ENCODE measurements at places on chromosomes 13 and 19.
A peak's percentile ranks its signal among the peaks of the same experiment; 100 is the strongest.

GRCh38 chr19:39264306-39265290 is 3.6 kb upstream of the IFNL2 start:
- no peak for DNase-seq

DNA sequence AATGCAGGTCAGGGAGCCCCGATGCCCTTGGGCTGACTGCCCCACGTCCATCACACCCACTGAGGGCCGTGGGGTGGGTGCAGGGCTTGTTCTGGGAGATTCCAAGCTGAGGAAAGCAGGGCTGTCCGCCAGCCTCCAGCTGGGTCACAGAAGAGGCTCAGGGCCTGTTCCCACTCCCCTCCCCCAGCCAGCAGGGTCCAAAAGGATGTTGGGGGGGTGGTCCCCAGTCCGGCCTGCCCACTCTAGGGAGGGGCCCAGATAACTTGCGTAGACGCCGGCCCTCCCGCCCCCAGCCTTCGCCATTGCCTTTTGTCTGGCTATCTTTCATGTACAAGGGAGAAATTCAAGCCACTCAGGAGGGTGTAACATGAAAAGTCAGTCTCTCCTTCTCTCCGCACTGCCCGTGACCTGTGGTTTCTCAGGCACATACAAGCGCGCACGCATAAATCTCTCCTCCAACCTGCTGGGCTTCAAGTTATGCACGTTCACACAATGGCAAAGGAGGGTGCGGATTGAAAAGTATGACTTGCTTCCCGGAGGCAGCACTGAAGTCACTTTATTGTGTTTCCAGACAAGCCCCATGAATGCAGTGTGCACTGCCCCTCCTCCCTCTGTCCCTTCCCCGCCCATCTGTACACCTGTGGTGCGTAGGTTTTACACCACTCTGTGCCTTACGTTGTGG is 20.2 kb downstream of the CARM1 start:
- DNase-seq, result no peak

GRCh38 chr13:34076943-34077703 is 259.2 kb downstream of the RFC3 start:
- DNase-seq, result no peak

- DNase-seq, result peak; percentile 100
These were observed at the start of gene ILF3 for GRCh38 chr19:10653732-10654609. TSS of gene ILF3 (plus strand) at chr19:10654346. CDS start at chr19:10670606, 16,260 bp downstream.

GRCh38 chr19:8643860-8644653 is 13.6 kb downstream of the NFILZ start:
- DNase-seq, result no peak

DNA sequence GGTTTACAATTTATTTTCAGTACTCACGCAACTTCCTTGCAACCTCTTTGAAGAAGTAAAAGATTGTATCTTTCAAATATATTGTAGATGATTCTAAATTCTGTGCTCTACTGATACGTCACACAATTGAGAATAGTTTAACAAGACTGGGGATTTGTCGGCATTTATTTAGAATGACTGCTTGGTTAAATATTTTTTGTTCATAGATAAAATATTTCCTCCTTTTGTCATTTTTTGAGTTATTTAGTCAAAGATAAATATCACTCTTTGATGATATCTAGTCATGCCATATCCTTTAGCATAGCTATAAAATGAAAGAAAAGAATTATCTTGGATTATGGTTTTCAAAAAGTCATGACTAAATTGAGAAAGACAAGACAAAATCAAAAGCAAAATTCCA is 2747.8 kb downstream of the PCDH9 start:
- DNase-seq, result no peak

DNA sequence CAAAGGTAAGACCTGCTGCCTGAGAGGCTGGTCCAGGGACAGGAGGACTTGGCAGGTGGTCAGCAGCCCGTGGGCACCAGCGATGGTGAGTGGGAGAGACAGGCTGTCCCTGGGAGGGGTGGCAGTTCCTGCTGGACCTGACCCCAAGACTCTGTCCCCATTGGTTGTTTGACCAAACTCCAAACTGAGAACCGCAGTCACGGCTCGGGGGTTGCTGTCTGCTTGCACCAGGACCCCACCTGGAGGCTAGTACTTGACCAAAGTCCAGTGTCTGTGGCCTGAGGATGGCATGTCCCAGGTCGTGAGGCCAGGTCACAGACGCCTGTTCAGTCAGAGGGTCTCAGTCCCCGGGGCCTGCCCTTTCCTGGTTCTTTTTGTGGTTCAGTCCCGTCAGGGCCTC is 9.9 kb upstream of the ZNF14 start:
- no peak for DNase-seq

DNA sequence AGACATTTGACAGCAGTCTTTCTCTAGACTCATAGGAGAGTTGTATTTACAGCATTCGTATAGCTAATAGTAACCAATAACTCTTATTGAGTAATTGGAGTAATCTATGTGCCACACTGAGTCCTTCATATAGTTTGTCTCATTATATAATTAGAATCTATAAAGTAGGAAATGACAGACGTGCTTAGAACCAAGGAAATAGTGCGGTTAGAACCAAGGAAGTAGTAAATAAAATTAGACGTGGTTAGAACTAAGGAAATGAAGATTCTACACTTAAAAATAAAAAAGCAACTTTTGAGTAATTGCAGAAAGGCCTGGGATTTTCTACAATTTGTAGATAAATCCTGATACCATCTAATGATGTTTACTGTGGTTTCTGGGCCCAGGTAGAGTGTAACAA is 107.8 kb upstream of the TNFSF11 start:
- peak; percentile 11 for DNase-seq

DNA sequence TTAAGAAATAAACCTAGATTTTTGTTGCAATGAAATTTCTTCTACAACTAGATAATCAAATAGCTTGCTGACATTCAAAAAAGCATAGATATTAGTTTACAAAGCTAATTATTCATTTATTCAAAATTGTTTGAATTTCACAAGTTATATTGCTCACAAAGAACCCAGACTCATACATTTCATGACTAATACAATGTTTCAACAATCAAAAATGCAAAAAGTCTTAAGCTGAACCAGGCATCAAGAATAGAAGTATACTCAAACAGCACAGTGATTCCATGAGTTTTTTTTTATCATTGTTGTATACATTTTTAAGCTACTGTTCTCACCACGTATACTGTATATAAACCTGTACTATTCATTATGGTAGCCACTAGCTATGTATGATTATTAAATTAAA is 51.0 kb downstream of the DIAPH3 start:
- no peak for DNase-seq

DNA sequence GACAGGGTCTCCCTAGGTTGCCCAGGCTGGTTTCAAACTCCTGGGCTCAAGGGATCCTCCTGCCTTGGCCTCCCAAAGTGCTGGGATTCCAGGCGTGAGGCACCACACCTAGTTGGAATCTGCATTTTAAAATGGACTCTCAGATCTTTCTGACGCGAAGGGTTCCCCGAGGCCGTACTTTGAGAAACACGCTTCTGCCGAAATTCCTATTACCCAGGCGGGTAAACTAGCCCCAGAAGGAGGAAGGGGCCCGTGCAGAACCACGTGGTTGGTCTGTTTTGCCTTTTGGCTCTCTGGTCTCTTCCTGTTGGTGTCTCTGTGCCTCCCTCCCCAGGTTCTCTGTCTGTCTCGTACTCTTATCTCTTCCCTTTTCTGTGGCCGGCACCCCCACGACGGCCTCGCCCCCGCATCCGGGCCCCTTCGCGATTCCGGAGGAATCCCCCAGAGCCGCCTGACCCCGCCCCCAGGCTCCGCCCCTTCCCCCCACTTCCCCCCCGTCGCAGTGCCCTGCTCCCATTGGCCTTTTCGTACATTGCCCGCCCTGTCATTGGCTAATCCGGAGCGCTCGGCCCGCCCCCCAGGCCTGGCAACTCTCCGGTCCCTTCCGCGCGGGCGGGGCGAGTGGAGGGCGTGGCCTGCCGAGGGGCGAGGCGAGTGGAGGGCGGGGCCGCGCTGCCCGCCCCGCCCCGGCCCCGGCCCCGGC is at the start of gene TNFAIP8L1:
TSS of gene TNFAIP8L1 (plus strand) at position 689 of the 703 bp plus-strand sequence. CDS start 12,354 bp downstream, outside the sequence.
- peak; percentile 100 for DNase-seq

- no peak for DNase-seq
These were observed 14.6 kb downstream of the KBTBD7 start for GRCh38 chr13:41179593-41180250.

GRCh38 chr13:110393761-110394160 is 86.7 kb downstream of the COL4A2 start:
- no peak for DNase-seq

- no peak for DNase-seq
These were observed 13.4 kb downstream of the CAPS start for GRCh38 chr19:5927441-5927821.

- DNase-seq, result no peak
These were observed 27.2 kb downstream of the ADPRHL1 start for GRCh38 chr13:113425941-113426590.

GRCh38 chr13:41613471-41613870 is 156.1 kb downstream of the RGCC start:
- DNase-seq, result no peak

DNA sequence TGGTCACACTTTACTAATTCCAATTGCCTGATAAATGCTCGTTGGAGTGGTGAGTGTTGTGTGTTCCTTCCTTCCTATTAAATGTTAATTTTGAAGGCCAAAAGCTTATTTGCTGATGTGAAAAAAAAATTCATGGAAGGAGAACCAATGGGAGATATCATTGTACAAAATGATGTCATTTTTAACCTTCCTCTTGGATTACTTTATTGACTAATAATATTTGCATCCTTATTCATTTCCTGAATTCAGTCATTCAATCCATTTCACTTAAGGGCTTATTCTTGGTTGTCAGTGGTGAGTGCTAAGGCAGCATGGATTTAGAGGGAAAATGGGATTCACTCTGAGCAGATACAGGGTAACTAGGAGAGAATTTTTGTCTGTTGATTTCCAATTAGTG is 216.0 kb upstream of the HTR2A start:
- DNase-seq, result no peak

GRCh38 chr19:5106971-5107370 is 138.1 kb downstream of the KDM4B start:
- DNase-seq, result no peak
